LoVo (cell line): ENCODE measurements at places on chromosomes 11 and 22.

GRCh38 chr11:67002297-67002913 is 20.5 kb upstream of the SYT12 start:
- DNase-seq, result no peak

DNA sequence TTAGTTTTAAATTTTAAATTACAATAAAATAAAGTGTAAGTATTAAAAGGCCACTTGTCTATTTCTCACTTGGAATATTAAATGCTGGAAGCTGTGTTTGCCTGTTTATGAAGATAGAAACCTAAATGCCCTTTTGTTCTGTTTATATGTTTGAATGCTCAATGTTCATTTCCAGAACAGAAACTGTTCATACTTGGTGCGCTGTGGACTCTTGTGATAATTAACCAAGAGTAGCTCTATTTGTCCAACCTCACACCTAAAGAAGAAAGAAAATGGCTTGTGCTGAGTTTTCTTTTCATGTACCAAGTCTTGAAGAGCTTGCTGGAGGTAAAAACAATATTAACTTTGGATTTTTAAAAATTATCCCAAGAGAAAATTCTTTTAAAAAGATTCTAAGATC is 5.7 kb downstream of the C11orf54 start:
- DNase-seq, result no peak

GRCh38 chr22:19832476-19833108 is 22.1 kb downstream of the GNB1L start:
- DNase-seq, result no peak

- DNase-seq, result no peak
Measured at GRCh38 chr11:118430956-118431355, 5.3 kb upstream of the KMT2A start.

DNA sequence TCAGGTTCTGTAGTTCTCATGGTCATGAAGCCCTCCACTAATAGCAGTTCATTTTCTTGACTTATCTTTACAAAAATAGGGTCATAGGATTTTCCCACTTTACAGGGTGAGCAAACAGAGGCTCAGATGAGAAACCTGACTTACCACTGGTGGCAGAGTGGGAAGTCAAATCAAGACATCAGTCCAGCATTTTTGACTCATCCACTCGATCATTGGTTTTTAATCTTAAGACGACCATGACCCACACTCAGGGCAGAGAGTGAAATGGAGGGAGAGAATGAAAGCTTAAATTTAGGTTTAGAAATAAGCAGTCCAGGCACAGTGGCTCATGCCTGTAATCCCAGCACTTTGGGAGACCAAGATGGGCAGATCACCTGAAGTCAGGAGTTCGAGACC is 42.1 kb downstream of the RTL6 start:
- no peak for DNase-seq

DNA sequence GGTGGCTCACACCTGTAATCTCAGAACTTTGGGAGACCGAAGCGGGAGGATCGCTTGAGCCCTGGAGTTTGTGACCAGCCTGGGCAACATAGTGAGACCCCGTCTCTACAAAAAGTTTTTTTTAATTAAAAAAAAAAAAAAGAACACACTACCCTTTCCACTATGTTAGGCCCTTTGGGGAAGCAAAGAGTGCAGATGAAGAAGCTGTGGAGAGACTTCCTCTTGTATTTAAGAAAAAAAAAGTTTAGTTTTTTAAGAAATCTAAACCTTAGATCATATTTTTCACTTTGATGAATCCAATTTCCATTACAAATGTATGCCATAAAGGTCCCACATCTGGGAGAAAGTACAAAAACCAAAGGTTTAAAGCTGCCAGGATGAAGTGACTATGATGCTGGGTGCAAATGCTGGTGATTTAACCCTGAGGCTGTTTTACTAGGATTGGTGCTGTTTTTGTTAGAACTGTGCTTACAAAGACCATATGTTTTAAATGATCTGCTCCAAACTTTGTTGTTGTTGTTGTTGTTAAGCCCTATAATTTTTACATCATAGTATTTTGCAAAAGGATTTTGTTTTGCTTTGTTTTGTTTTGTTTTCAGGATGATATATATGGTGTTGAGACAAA is 28.9 kb upstream of the ACER3 start:
- DNase-seq, result no peak

GRCh38 chr22:45617948-45618347 is 53.7 kb upstream of the ATXN10 start:
- DNase-seq, result no peak

- no peak for DNase-seq
Measured at GRCh38 chr11:79422866-79423265, 18.0 kb downstream of the TENM4 start.

- no peak for DNase-seq
Measured at GRCh38 chr11:47711225-47711624, 3.9 kb downstream of the AGBL2 start.

- DNase-seq, result no peak
Measured at GRCh38 chr11:293852-294661, 5.1 kb downstream of the PGGHG start.

DNA sequence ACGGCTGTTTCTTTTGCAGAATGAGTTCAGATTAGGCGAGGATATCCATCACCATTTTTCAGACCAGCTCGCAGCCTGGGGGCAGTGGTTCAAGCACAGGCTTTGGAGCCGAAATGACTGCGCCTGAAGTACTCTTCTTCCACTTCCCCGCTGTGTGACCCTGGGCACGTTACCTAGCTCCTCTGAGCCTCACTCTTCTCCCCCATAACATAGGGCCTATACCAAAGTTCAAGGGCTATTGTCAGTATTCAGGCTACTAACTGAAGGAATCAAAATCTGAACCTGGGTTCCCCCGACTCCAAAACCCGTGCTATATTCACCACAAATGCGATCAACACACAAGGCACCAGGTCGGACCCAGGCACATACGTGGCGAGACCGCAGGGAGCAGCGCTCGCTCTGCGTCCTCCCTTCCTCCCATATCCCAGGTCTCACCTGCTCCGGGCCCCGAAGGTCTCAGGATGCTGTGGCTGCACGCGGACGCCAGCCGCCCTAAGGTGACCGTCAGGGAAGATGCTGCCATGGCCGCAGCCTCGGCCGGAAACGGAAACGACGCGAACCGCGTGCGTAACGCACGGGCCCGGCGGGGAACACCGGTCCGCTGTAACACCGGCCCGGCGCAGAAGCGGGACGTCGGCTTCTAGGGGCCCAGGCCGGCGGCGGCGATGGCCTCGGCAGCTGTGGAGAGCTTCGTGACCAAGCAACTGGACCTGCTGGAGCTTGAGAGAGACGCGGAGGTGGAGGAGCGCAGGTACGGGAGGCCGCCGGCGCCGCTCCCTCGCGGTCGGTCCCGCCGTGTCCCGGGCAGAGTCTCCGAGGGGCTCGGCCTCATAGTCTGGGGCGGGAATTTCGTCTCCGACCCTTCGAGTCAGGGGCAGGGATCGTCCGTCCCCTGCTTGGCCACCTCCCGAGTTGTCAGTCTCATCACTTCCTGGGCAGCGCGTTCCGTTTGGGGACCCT is at the start of the genes IGHMBP2 and MRPL21:
IGHMBP2 (plus strand) TSS at position 604 of the 960 bp plus-strand sequence; CDS start at position 666, 62 bp downstream.
MRPL21 (minus strand) TSS at position 545 of the 960 bp plus-strand sequence; CDS start at position 523, 22 bp downstream.
- peak; percentile 85 for DNase-seq

- DNase-seq, result no peak
Measured at GRCh38 chr11:101446238-101446637, 137.6 kb downstream of the TRPC6 start.
